HCEC 1CT (cell line): ENCODE measurements at places on chromosomes 11 and 22.

GRCh38 chr11:106152013-106152412 lies 74.6 kb downstream of the AASDHPPT start:
- DNase-seq, result no peak

DNA sequence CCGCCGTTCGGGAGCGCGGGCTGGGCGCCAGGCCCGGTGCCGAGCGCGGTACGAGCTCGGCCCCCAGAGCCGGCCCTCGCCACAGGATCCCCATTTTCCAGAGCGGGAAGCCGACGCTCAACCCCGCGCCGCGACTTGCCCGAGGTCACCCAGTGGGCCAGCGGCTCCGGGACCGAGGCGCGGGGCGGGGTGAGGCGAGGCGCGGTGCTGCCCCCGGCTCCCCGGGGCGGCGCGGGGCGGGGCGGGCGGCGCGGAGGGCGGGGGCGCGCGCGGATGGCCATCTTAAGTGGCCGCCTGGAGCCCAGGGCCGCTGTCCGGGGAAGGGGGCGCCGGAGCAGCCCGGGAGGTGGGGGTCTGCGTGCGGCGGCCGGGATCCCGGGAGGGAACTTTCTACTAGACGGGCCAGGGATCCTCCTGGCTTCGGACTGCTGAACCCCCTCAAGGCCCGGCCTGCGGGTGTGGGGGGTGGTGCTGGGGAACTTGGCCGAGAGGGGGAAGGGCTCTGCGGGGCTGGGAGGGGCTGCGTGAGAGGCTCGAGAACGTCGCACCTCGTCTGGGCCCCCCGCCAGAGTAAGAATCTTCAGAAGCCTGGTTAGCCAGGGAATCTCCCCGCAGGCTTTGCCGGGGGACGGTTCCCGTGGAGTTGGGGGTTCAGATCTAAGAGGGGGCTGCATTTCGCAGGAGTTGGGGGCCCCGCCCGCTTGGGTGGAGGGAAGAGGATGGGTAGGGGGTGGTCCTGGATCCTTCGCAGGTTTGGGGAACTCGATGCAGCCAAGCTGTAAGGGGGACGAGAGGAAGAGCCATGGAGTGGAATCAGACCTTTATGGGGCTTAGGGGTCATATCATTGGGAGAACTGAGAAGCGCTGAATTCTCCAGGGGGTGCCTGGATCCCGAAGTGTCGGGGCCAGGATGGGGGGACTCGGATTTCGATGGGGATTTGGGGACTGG lies 678 bp upstream of the INPPL1 start:
- peak; percentile 63 for DNase-seq

GRCh38 chr11:96794152-96794551 lies 404.3 kb downstream of the JRKL start:
- DNase-seq, result no peak

GRCh38 chr11:88402784-88403183 lies 65.2 kb upstream of the CTSC start:
- peak; percentile 68 for DNase-seq

DNA sequence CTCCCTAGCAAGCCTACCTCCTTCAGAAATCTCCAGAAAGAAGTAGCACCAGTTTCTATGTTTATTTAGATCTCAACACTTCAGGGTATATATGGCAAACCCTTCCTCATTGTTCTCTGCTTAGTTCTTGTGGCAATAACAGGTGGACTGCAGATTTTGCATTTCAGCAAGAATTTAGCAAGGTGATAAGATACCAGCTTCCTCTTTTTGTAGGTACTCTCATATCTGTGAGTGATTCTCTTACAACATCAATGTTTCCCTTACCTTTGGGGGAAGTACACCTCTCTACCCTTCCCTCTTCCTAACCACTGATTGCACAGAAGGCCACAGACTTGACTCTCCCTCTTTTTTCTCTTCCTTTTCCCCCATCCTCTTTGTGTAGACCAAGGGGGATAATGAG lies 230.9 kb upstream of the SESN3 start:
- DNase-seq, result no peak

DNA sequence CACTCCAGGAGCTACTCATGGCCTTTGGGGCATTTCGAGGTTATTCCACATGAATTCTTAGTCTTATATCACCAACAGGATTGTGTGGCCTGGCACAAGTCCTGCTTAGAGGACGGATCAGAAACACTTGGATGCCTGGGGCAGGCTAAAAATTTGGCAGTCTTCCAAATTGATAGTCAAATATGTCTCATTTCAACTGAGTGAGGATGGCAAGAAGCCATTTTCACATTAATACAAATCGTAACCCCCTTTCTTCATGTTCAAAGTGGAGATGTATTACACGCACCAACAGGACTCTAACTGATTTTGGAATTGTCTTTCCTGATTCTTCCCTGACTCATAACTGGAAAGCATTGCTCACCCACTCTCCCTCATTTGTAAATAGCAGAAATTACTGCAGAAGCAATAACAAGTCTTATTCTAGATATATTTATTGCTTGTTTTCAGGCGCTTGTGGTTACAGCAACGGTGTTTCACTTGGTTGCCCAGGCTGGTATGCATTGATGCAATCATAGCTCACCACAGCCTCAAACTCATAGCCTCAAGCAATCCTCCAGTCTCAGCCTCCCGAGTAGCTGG lies 10.3 kb upstream of the CCDC86 start:
- peak; percentile 55 for DNase-seq

- DNase-seq, result no peak
Measured at GRCh38 chr11:110497231-110497978, 67.7 kb downstream of the FDX1 start.

DNA sequence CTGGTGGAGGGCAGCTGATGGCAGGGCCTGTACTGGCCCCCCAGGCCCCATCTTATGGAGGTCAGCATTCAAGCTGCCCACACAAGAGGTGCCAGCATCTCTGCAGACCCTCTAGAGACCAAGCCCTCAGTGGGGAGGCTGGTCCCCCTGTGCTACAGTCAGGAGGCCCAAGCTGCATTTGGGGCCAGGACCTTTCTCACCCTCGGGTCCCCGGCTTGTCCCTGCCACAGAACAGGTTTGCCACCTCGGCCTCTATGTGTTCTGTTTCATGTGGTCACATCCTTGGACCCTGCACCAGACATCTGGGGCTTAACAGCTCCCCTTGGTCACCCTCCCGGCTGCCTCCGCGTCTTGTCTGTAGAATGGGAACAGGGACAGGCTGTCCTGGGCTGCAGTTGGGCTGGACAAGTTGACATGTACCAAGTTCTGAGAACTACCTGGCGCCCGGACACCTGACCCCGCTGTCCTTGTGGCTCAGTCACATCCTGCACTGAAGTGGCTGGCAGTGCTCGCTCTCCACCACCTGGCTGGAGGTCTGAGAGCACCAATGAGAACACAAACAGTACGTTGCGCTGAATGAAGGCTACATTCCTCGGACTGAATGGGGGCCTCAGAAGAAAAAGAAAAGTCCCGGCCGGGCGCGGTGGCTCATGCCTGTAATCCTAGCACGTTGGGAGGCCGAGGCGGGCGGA lies 2.7 kb upstream of the PLXNB2 start:
- no peak for DNase-seq

- DNase-seq, result no peak
Measured at GRCh38 chr22:26196657-26197056, 27.4 kb downstream of the SEZ6L start.

DNA sequence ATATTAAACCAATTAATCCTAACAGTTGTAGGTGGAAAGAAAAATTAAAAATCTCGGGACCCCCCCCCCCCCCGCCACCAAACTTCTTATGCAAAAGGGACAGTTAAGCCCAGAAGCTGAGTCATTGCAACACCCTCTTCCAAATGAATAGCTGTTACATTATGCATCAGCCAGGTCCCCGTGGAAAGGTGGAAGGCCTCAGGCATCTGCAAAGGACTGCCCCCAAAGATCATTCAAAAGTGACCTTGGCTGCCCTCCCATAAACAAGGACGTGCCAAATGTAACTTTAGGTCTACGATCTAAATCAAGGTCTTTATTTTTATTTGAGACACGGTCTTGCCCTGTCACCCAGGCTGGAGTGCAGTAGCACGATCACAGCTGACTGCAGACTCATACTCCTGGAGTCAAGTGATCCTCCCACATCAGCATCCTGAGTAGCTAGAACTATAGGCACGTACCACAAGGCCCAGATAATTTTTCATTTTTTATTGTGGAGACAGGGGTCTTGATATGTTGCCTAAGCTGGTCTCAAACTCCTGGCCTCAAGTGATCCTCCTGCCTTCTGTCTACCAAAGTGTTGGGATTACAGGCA lies 22.8 kb downstream of the SYN3 start:
- no peak for DNase-seq

GRCh38 chr11:1868636-1869291 lies 15.9 kb downstream of the LSP1 start:
- no peak for DNase-seq

DNA sequence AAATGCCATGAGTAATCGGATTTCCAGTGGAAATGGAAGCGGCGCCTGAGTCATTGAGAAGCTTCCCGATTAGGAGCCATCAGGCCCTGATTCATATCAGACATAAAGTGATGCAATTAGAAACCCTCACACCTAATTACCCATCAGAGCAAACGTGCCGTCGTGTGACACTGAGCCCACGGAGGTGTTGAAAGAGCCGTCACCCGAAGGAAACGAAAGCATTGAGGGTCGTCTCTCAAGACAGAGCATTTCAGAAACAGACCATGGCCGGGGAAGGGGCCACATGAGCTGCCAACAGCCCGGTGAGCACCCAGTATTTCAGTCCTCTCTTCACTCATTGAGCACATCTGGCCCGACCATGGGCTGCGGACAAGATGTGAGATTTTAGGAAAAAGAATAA lies 829.3 kb downstream of the TBC1D22A start:
- DNase-seq, result no peak

DNA sequence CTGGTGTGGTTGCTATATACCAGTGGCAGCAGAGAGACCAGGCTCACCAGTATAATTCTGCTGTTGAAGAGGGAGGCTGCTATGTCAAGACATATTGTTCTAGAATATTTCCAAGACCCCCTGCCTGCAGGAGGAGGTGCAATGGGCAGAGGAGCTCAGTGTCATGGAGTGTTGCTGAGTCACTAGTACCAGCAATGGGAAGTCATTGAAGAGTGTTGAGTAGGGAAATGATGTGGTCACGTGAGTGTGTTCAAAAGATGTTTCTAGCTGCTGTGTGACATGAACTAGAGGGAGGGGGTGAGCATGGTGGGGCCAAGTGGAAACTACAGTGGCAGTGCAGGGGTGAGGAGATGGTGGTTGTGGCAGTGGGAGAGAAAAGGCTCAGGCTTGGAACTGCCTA lies 76.3 kb upstream of the BIRC3 start:
- no peak for DNase-seq

- DNase-seq, result no peak
Measured at GRCh38 chr11:111729831-111730311, 36.3 kb downstream of the PPP2R1B start.

DNA sequence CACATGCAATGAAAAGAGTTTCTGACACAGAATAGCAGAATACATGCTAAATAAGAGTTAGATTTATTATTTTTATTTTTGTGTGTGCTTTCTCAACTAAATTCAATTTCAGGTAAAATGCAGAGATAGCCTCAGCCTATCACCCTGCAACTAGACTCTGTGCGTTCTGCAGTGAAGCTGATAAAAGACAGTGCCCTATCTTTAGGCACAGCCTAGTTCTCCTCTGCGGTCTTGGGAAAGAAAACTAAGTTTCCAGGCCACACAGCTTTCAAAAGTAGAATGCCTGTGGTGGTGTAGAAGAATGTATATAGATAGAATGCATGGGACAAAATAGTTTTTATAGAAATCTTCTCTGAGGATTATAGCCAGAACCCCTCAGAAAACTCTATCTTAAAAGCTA lies 12.0 kb upstream of the MMP1 start:
- DNase-seq, result no peak

DNA sequence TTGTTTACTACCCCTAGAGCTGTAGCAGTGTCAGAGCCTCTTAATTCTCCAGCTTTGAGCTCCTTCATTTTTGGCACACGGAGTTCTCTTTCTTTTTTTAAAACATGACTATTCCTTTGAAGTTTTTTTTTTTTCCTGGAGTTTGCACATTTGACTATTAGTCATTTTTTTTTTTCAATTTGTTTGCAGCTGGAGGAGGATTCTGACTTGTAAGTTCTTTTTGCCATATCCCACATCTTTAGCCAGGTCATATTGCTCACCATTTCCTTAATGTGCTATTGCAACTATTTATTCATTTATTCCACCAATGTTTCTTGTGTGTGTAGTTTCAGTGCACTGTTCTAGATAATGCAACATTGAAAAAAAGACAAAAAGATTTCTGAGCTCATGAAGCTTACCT lies 166.3 kb upstream of the ARHGAP20 start:
- DNase-seq, result peak; percentile 83

DNA sequence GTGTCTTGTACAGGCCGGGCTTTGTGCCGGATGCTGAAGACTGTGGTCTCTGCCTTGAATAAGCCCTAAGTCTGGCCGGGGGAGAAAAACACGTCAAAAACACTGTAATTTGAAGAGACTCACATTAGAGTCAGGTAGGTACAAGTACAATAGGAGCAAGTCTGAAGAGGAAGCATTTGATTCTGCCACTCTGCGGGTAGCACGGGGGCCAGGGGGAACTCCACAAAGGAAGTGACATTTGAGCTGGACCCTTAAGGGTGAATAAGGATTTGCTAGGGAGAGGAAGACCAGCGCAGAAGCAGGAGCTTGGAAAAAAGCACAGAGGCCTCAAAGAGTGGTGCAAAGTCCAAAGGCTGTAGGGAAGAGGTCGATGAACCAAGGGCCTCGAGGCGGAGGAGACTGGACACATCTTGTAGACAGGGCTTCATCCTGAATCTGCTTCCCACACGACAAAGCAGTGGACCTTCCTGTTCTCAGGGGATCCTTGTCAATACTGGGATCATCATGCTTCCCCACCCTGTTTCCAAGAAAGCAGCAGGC lies 38.7 kb downstream of the BUD13 start:
- DNase-seq, result no peak

- DNase-seq, result no peak
Measured at GRCh38 chr11:786235-787083, 3.4 kb downstream of the CEND1 start.

GRCh38 chr11:44072757-44073658 lies 6.9 kb downstream of the ACCS start:
- DNase-seq, result no peak

- DNase-seq, result peak; percentile 68
Measured at GRCh38 chr11:17351510-17352176, at the start of gene NCR3LG1. Gene NCR3LG1, plus strand, starts transcription at chr11:17351800. Its CDS starts 170 bp downstream, at chr11:17351970.

DNA sequence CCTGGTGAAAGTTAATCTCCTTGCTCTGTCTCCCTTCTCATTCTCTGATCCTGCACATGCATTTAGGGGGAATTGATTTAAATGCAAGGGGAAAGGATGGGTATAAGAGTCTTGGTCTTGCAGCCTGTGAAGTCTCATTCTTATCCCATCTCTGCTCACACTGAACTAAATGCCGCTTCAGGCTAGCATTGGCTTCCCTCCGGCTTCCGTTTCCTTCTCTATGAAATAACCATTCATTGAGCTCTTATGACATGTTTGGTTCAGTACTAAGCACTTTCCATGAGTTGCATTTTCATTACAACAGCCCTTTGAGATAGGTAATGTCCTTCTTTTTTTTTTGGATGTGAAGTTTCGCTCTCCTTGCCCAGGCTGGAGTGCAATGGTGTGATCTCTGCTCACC lies 5.6 kb downstream of the ZBTB16 start:
- no peak for DNase-seq

- no peak for DNase-seq
Measured at GRCh38 chr11:10444725-10445315, 10.2 kb upstream of the AMPD3 start.

- no peak for DNase-seq
Measured at GRCh38 chr11:4065086-4065485, 29.5 kb upstream of the RRM1 start.
